ENCODE measurements at places on chromosomes 11 and 22. TPM values are rescaled to one million over a fixed set of nuclear protein-coding genes. Genes with fewer than 3 reads are reported as not detected.

The UBQLN3 gene
- total RNA-seq, result not detected

The ARAP1 gene
- total RNA-seq, result 83.6 TPM

The C1QTNF5 gene
- total RNA-seq, result not detected

The PKDREJ gene
- total RNA-seq, result not detected

The SEPTIN5 gene
- total RNA-seq, result not detected

The PHF5A gene
- 64.8 TPM for total RNA-seq

The ZNF214 gene
- total RNA-seq, result not detected
